Fibroblast of villous mesenchyme (primary cell): ENCODE measurements at places on chromosomes 12 and 14.

DNA sequence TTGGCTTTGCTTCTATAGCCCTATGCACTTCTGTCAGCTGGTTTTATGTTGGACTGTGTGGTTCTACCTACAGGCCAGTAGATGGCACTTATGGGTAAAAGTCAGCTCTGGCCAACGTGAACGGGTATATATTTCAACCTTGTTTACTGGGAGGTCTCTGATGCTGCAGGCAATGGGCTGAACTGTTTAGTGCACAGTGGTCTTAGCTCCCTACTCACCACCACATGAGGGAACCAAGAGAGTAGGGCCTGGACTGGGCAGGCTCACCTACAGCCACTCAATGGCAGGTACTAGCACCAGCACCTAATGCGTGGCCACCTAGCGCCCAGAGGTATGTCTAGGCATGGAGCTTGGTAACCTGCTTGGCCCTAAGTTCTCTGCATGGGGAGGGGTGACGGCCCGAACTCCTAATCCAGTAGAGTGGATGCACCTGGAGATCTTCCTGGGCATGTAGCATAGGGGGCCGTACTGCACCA, 481.8 kb downstream of the TMEM117 start:
- DNase-seq, result peak; percentile 15

DNA sequence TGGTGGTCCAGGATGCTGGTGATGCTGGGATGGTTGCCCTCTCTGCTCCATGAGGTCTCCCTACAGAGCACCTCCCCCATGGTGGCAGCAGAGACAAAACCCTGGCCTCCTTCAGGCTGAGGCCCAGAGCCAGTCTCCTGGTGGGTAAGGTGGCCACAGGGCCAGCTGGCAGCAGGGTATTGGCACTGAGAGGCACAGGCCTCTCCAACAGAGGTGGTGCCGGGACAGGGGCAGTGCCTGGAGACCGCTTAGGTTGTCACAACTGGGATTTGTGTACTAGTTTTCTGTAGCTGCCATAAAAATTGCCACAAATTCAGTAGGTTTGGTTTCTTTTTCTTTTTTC, 6.1 kb upstream of the MTA1 start:
- no peak for DNase-seq

- no peak for DNase-seq
These were observed 294.6 kb upstream of the PRICKLE1 start for GRCh38 chr12:42884116-42884515.

DNA sequence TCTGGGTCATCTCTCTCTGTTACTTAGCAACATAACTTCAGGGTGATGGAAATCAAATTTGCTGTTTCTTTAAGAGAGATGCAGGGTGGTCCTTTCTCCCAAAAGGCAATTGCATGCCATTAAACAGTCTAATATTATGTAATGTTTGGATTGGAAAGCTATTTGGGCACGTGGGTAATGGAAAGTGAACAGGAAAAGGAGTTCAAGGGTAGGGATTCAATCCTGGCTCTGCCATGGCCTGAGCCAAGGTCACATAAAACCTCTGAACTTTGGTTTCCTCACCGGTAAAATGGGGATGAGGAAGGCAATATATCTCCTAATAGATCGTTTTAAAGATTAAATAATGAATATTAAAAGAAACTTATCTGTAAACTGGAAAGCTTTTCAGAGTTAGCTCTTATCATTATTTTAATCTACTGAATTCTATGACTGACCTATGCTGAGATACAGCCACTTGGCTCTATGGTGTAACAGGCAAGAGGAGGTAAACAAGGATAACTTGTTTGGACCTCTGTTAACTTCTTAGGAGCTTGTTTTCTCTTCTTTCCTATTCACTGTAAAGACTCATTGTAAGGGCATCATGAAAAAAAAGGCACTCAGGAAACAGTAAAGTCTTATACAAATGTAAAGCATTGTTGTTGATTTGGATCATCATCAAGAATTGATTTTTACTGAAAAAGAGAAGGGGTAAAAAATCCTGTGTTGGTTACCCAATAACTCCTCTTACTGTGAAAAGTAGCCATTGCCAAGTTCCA, 55.7 kb upstream of the OVCH1 start:
- DNase-seq, result no peak

- no peak for DNase-seq
These were observed 24.5 kb upstream of the TSPAN11 start for GRCh38 chr12:30902001-30902400.

- no peak for DNase-seq
These were observed 28.1 kb downstream of the TCHP start for GRCh38 chr12:109928058-109928656.
